ENCODE measurements at places on chromosomes 2 and 18.

GRCh38 chr2:96737831-96738230 is 2.0 kb downstream of the LMAN2L start:
- DNase-seq: no peak

DNA sequence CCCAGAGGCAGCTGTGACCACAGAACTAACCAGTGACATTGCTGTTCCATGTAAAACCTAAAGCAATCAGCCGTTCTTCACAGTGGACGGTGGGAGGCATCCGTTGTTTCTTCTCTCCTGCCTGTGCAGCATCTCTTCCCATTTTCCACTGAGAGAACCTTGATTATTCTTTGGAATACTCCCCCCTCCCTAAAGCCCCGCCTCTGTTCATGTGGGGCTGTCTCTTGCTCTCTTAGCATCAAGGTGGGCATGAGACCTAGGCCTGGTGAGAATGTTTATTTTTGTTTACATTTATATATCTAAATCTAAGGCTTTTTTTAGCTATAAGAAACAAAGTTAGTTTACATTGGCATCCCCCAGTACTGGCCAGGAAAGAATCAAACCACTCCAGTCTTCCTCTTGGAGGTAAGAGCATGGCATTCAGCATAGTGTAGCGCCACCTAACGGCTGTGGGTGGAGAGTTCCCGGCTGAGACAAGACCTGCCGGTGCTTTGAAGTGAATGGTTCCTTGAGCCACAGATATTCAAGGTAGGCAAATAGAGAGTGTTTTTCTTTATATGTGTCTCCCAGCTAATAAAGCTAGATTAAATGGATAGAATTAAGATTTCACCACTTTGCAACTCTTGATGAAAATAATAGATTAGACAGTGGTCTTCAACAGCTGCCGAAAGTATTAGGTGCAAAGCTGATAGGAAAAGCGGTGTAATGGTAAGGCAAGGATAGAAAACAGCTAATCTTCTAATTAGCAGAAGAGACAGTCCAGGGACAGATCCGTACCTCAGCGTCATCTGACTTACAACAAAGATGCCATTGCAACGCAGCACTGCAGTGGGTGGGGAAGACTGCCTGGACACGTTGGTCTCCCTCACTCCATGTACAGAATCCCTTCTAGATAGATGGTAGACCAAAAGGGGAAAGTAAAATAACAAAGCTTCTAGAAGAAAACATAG is 219.6 kb upstream of the RAB12 start:
- peak; percentile 67 for DNase-seq

DNA sequence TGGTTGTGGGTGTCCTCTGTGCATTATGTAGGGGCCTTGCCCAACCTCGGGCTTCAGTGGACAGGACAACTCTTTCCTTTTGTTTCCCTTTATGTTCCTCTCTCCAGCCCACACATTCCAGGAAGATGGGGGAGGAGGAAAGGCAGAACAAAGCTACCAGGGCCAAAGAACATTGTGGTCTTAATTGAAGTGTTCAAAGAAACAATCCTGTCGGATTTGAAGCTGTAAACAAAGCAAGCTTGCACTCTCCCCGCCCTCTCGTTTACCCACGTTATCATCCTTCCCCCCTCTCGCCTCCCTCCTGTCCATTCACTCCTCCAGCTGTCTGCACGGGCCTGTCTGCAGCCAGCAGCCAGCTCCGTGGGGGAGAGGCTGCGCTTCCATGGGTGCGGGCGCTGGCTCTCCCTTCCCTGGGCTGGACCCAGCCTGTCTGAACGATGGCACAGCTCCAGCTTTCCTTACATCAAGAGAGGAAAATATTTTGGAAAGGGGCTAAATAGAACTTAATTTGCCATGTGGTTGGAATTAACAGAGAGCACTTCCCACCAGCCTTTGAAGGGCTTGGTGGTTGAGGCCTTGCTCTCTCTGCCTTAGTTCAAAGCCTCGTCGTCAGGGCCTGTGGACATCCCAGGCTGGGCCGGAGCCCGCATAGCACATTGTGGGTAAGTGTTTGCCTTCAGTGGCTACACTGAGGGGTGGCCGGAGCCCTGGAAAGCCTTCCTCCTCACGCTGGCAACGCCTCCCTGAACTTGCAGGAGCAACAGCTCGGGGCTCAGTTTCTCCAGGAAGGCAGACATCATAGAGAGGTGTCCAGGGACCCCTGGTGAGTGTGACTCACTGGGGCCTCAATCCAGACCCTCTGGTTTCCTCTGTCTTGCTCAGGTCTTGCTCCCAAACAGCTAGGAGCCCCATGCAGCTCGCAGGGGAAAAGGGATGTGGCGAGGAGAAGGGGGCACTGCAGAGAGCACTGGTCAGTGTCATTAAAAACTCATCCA is 60.6 kb upstream of the HS6ST1 start:
- DNase-seq: no peak

DNA sequence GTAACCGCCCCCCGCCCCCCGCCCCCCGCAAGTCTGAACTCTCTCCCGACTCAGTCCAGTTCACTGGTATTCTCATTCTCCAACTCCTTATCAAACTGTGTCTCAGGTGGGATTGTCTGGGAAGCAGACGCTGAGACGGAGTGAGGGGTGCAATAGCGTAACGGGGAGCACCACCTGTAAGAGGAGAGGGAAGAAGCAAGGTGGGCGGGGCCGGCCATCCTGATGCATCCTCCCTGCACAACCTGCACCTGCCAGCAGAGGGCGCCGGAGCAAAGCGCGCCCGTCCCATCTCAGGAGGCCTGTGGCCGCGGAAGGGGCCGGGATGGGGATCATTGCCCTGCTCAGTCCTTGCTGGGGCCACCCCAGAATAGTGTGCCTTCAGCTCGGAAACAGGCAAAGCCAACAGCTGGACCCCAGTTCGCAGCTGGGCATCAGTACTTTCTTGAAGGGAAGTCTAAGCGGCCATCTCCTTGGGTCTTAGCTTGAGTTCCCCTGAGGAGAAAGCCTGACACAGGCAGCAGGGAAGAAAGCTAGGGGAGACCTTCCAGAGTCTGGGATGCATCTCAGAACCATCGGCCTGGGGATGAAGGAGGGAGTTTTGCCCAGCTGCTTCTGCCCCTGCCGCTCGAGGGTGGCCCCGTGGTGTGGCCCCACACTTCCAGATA is 208.0 kb downstream of the TFCP2L1 start:
- DNase-seq: peak; percentile 71

GRCh38 chr2:57943315-57943714 is 103.3 kb upstream of the VRK2 start:
- DNase-seq: peak; percentile 2

All from A172 (cell line).